ENCODE measurements at places on chromosomes 2 and 18. TPM values are rescaled to one million over a fixed set of nuclear protein-coding genes. Genes with fewer than 3 reads are reported as not detected.

DNA sequence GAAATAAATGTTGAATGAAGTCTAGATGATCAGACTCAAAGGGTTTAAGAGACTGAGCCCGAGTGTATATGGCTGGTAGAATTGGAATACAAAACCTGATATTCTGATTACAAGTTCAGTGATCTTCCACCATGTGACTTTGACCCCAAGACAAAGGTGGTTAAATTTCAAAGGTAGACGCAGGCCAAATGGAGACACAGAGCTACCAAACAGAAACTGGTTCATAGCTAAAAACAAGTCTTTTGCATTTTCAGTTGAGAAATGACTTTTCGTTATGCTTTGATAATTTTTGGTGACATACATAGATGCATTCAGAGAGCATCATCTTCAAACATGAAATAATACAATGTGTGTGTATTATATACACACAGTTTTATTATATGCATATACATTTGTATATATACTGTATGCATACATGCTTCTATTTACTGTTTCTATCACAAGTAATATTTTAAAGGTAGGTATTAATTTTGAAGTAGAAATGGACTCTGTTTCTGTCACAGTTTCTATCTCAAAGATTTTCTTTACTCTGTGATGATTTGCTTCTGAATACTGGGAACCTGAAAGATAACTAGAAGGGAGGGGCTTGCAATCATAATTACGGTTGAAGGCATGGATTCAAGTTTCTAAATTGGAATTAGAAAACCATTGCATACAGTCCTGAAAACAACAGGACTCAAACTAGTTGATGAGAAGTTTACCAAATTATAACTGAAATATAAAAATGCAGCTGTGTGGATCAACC lies 142.3 kb downstream of the ABCA12 start:
- H3K4me3 ChIP-seq = no peak overlapping the region
- H3K27ac ChIP-seq = no peak overlapping the region
- no peaks in the 10 kb centered on the region for H3K27me3 ChIP-seq

DNA sequence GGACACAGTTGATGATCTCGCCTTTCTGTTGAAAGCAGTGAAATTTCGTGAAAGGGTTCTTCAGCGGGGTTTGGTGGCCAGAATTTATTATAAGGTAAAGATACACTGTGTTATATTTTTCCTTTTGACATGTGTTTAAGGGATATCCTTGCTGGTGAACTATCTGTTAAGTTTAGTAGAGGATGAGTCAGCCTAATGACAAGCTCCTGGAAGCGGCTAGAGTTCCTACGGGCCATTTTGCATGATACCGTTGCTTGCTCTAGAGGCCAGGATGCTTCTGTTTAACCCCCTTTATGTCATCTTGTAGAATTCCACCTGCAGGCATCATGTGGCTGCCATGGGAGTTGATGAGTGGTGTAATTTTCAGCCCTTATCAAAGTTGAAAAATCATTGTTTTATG lies 124.8 kb upstream of the BCL2L11 start:
- peaks cover 5% of the 10 kb centered on the region for H3K4me1 ChIP-seq
- no peak overlapping the region for H3K4me3 ChIP-seq
- no peaks in the 10 kb centered on the region for H3K36me3 ChIP-seq
- H3K27me3 ChIP-seq = no peaks in the 10 kb centered on the region
- no peak for DNase-seq

GRCh38 chr2:78780256-78780655 lies 245.2 kb upstream of the REG3G start:
- DNase-seq = no peak
- H3K27ac ChIP-seq = no peak overlapping the region
- H3K27me3 ChIP-seq = no peaks in the 10 kb centered on the region
- H3K36me3 ChIP-seq = no peaks in the 10 kb centered on the region

DNA sequence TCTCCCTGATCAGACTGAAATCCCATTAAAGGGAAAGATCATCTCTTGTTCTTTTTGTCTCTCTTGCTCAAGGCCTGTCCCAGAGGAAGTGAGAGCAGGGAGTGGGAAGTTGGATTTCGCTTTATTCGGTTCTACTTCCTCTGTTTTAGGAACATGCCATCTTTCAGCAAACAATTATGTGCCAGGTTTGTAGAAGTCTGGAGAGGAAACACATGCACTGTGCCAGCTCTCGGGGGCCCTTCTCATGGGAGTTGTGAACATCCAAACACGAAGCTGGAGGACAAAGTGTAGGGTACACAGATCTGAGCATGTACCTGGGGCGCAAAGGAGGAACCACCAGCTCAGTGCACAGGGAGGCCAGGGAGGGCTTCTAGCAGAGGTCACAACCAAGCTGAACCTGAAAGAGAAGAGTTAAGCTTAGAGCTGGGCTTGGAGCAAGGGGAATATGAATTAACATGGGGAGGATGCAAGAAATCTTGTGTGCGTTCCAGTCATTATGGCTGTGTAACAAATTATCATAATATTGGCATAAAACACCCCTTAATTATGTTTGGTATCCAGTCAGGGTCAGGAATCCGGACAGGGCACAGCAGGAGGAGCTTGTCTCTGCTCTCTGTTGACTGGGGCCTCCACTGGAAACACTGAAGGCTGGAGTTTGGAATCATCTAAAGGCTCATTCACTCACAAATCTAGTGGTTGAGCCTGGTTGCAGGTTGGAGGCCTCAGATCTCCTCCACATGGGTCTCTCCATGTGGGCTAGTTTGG lies 128.6 kb downstream of the ZFP36L2 start:
- no peak for DNase-seq
- H3K36me3 ChIP-seq = no peaks in the 10 kb centered on the region
- no peaks in the 10 kb centered on the region for H3K27me3 ChIP-seq
- H3K4me1 ChIP-seq = peaks cover 40% of the 10 kb centered on the region
- H3K27ac ChIP-seq = peak overlapping the region; percentile 74

GRCh38 chr2:142865924-142866323 lies 11.5 kb upstream of the KYNU start:
- H3K4me1 ChIP-seq = peaks cover 2% of the 10 kb centered on the region
- H3K27me3 ChIP-seq = no peaks in the 10 kb centered on the region
- peak overlapping the region; percentile 3 for H3K4me3 ChIP-seq
- no peaks in the 10 kb centered on the region for H3K36me3 ChIP-seq
- H3K27ac ChIP-seq = no peak overlapping the region

Gene PCARE
- 0.72 TPM for total RNA-seq

GRCh38 chr2:38245114-38245641 lies 131.9 kb downstream of the ATL2 start:
- no peaks in the 10 kb centered on the region for H3K27me3 ChIP-seq
- H3K36me3 ChIP-seq = no peaks in the 10 kb centered on the region
- H3K4me1 ChIP-seq = no peaks in the 10 kb centered on the region
- DNase-seq = no peak
- no peak overlapping the region for H3K27ac ChIP-seq
- no peak overlapping the region for H3K4me3 ChIP-seq

Gene RTP5
- not detected for total RNA-seq

Gene SLC16A14
- total RNA-seq = 3.9 TPM
